Activated naive CD8-positive, alpha-beta T cell treated with anti-CD3 and anti-CD28 coated beads, Interleukin-2, amount 10 ng/mL, durations not matched to agents 7 days and 5 days (primary cell): ENCODE measurements at places on chromosomes 4 and X.

- no peak for DNase-seq
Observed at GRCh38 chr4:112860830-112861690, 188.4 kb upstream of the ANK2 start.

DNA sequence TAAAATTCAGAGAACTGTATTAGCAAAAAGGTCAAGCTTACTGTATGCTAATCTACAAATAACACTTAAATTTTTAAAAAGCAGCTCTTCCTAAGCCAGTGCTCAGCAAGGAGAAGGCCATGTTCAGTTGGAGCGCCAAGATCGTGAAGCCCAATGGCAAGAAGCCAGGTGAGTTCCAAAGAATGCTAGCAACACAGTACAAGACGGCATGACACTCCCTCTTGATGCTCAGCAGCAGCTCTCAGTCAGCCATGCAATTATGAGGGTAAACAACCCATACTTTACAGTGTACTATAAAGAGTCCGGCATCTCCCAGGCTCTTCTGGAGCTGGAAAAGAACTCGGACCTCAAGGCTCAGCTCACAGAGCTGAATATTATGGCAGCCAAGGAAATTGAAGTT lies 34.9 kb downstream of the STX18 start:
- no peak for DNase-seq

DNA sequence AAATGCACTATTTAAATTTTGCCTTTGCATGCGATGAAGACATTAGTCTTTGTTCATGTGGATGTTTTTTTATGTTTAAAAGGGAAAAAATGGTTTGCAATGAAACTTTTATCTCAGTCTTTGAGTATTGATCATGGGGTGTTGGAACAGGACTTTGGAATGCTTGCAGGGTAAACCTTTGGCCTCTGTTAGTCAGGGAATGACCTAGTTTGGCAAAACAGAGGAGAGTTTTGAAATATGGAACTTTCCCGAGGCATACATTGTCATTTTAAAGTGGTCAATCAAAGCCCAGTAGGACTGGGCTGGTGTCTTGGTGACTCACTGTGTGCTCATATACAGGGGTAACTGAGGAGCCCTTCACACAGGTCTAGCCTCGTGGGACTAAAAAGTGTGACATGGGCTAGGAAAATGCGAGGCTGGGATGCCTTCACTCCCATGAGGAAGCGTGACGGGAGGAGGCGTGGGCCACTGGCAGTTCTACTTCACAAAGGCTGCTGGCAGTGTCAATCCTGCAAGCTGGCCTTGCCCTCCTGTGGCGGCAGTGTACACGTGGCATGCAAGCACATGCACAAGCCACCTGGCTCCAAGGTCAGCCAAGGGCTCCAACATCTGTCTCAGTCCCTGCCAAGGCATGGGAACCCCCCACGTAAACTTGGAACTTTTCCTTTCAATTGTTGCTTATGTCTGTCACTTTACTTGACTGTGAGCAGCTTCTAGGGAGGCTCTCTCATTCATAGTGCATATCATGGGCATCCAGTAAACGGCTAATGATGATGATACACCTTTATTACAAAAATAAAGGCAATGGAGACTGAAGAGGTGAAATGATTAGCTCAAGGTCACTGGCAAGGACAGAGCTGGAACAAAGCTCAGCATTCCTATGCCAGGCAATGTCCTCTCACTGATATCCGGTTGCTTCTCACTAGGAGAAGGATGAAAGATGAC lies 5.2 kb upstream of the F11 start:
- no peak for DNase-seq

DNA sequence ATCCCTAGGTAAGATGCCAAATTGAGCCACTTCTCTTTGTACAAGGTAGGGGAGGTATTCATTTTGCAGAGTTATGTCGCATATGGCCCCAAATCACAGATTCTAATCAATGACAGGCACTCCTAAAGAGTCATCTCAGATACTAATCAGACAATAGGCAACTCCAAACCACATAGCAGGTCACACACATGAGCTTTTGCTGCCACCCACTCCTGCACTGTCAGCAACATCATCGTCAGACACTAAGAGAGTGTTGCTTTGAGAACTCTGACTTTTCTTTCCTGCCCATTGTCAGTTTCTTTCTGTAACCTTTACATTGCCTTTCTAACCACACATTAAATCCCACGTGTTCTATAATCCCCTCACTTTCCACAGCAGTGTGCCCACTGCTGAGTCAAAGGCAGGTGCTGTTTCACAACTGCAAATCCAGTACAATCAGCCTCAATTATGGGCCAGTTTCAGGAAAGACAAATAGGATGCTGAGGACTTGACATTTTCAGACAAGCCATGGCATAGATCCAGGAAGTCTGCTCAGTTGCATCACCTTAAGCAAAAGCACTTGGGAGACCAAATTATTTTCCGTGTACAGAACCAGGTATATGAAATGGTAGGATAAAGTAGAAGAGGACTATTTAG lies 23.5 kb downstream of the TMEM31 start:
- DNase-seq = no peak

- DNase-seq = no peak
Observed at GRCh38 chr4:6916069-6916586, 6.5 kb downstream of the TBC1D14 start.

DNA sequence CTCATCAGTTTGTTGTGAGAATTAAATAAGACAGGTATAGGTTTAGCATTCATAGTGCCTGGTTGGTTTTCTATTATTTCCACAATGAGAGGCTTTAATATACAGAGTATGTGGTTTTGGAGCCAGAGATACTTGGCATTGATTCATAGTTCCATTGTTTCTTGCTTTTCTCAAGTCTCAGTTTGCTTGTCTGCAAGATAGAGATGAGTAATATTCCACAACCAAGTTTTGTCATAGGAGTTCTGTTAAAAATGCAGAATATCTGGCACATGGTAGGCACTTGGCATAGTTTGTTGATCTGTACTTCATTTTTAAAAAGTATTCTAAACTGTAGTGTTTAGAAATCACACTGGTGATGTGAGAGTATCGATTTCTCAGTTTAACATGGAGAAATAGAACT lies 37.5 kb upstream of the EDA2R start:
- no peak for DNase-seq

GRCh38 chr4:26307037-26307800 lies 13.6 kb upstream of the RBPJ start:
- no peak for DNase-seq

- no peak for DNase-seq
Observed at GRCh38 chr4:159400558-159401225, 297.8 kb downstream of the RAPGEF2 start.

- no peak for DNase-seq
Observed at GRCh38 chrX:10022273-10022541, 55.0 kb downstream of the CLDN34 start.

GRCh38 chr4:101175896-101176676 lies 171.2 kb downstream of the PPP3CA start:
- no peak for DNase-seq

GRCh38 chr4:168109527-168109926 lies 17.2 kb downstream of the ANXA10 start:
- DNase-seq = no peak
